Gastrocnemius medialis (tissue), 4 donors: ENCODE measurements at places on chromosomes 1 and 21.

DNA sequence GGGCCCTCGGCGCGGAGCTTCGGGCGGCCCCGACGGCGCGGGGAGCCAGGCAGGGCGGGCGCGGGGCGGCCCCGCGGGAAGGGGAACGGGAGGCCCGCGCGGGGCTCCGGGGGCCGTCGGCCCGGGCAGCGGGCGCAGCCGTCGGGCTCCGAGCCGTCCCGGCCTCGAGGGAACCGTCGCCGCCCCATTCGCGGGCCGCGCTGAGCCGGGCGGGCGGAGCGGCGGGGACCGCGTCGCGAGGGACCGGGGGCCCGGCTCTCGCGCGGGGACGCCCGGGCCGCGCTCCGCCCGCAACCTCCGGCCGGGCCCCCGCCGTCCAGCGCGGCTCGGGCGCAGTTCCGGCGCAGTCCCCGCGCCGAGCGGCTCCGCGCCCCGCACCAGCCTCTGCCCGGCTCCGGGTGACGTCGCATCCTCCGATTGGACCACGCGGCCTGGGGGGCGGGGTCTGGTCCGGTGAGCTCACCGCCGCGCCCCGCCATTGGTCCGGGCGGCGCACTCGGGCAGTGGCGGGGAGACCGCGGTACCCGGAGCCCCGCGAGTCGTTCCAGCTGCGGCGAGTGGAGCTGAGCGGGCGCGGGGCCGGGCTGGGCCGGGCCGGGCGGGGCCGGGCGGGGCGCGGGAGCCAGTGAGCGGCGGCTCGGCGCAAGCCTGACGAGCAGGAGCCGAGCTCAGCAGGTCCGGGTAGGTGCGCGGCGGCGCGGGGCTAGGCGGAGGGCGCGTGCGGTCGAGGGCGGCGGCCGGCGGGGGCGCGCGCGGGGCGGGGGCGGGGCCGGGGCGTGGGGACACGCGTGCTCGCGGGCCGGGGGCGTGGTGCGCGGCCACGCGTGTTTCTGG, 66.7 kb upstream of the VAMP3 start:
- DNase-seq: peak; percentile 90

DNA sequence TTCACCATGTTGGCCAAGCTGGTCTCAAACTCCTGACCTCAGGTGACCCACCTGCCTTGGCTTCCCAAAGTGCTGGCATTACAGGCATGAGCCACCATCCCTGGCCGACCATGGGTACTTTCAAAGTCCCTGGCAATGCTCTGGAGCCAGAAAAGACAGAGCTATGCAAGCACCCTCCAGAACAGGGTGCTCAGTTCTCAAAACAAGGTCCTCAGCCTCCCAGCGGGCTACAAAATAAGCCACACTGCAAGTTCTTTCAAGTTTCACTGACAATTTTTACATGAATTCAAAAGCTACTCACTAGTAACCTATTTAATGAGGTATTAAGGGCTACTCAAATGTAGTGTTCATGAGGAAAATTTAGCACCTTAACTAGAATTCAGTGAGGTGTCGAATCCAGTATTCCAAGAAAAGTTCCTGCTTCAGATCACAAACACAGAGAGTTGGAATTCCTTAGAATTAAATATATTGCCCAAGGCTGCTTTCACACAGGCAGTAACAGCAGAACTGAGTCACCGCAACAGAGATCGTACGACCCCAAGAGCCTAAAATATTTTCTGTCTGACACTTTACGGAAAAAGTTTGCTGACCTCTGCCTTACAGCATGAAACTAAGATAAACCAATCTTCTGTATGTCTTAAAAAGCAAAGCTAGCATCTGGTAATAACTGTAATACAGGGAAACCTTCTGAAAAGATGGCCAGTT, 60.7 kb downstream of the HSF2BP start:
- no peak for DNase-seq

GRCh38 chr1:70327306-70328076, 27.0 kb downstream of the ANKRD13C start:
- DNase-seq: no peak

DNA sequence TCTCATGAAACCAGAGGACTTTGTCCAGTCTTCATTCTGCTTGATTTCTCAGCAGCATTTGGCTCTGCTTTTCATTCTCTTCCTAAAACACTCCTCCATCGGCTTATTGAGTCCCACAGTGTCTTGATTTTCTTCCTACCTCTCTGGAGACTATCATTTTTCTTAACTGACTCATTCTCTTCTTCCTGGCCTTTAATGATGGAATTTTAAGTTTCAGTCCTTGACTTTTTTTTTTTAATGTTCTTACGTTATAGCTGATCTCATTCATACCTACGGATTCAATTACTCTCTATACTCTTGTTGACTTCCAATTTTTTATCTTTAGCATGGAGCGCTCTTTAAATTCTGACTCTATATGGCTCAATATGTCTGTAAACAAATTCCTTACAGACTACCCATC, 111.1 kb downstream of the NEK7 start:
- no peak for DNase-seq

DNA sequence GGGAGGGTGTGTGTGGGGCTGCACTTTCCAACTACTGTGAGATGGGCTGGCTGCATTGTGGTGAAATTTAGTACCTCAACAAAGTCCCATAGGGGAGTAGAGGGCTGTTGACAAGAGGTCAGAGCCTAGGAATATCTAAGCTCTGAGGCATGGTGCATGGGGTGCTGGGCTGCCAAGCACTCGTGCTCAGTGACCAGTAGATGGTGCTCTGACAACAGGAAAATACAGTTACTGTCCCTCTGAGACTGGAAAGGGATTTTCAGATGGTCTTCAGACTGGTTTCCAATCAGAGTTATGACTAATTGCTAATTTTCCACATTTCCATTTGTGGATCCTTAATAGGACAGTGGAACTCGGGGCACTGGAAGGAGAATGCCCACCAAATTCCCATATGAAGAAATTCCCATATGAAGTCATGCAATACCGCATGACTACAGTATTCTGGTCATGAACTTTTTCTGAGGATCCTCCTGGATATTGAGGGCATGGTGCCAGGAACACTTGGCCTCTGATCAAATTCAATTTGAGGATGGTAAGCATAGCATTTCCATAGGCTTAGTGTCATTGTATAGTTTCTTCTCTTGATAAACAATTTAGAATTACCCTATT, 4.1 kb upstream of the CACNA1E start:
- no peak for DNase-seq

GRCh38 chr1:223755992-223756775, 43.8 kb downstream of the CAPN2 start:
- DNase-seq: no peak

DNA sequence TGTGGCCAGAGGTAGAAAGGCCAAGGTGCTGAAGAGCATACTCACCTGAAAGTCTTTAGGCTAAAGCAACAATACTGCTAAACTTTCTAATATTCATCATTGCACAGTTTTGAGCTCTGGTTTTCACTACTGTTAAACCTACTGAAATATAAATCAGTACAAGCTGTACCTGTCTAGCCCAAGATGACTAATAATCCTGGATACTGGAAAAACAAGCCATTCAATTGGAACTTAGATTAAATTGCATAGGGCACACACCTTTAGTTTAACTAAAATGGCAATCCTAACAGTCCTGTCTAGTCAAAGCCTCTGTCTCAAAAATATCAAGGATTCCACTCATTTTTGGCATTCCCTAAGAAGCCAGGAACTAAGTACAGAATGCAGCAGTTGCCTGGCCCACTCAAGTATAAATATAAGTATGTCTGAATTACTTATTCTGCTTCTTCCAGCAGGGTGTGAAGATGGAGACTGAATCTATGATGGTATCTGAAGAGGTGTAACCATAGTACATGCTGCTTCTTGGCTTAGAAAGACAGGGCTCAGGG, 3.1 kb downstream of the CHML start:
- DNase-seq: no peak

- DNase-seq: no peak
Observed at GRCh38 chr21:14877581-14878228, 187.1 kb downstream of the NRIP1 start.
